ENCODE measurements at places on chromosomes 7 and 10. TPM values are rescaled to one million over a fixed set of nuclear protein-coding genes. Genes with fewer than 3 reads are reported as not detected.

DNA sequence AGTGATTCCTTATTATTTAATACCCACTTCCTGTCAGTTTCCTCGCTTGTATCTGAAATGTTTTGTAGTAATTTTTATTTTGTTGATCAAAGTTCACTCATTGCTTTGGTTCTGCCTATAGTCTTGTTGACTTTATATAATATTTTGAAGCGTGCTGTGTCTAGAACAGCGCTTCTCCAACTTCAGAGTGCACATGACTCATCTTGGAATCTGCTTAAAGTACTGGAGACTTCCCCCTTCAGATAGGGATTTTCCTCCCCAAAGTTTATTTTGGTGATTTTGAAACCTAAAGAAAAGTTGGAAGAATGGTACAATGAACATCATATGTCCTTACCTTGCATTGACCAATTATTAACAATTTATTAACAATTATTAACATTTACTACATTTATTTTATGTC, 5.8 kb downstream of the COMTD1 start:
- H3K36me3 ChIP-seq, result peaks cover 58% of the 10 kb centered on the region
- peak overlapping the region; percentile 85 for H3K27ac ChIP-seq
- no peaks in the 10 kb centered on the region for H3K27me3 ChIP-seq
- DNase-seq, result no peak
- H3K4me3 ChIP-seq, result no peak overlapping the region
- H3K4me1 ChIP-seq, result peaks cover 76% of the 10 kb centered on the region

GRCh38 chr10:106942035-106942662, 222.4 kb downstream of the SORCS1 start:
- no peaks in the 10 kb centered on the region for H3K4me1 ChIP-seq
- no peaks in the 10 kb centered on the region for H3K36me3 ChIP-seq
- no peak overlapping the region for H3K4me3 ChIP-seq
- DNase-seq, result no peak
- no peaks in the 10 kb centered on the region for H3K27me3 ChIP-seq
- H3K27ac ChIP-seq, result no peak overlapping the region

Gene C10orf143
- 4.5 TPM for total RNA-seq

GRCh38 chr10:99906470-99906869, 103.3 kb downstream of the DNMBP start:
- H3K27ac ChIP-seq, result no peak overlapping the region
- H3K4me3 ChIP-seq, result no peak overlapping the region
- no peaks in the 10 kb centered on the region for H3K4me1 ChIP-seq
- no peaks in the 10 kb centered on the region for H3K27me3 ChIP-seq
- DNase-seq, result no peak
- H3K36me3 ChIP-seq, result peaks cover 41% of the 10 kb centered on the region

DNA sequence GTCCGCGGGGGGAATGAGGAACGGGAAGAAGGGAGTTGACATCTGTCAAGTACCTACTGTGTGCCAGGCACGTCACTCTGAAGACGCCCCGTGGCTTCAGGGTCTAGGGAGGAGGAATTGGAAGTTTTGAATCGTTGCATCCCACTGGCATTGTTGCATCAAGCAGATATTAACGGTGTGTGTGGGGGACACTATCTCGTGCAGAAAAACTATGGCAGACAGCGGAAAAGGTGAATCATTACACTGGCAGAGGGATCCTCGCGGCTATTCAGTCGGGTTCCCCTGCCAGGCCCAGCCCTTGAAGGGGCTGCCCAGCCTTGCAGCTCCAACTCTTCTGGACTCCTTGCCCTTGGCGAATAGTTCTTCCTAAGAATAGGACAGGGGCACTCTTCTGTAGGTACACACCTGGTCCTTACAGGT, 1.0 kb upstream of the KIAA1549 start:
- H3K4me1 ChIP-seq, result peaks cover 22% of the 10 kb centered on the region
- H3K36me3 ChIP-seq, result no peaks in the 10 kb centered on the region
- peak overlapping the region; percentile 46 for H3K27ac ChIP-seq
- no peaks in the 10 kb centered on the region for H3K27me3 ChIP-seq
- DNase-seq, result no peak

Gene PNLIPRP1
- not detected for total RNA-seq

Gene SLC26A3
- total RNA-seq, result 8.7 TPM
